ENCODE measurements at places on chromosomes 2 and 18.

GRCh38 chr2:171943869-171944268 lies 21.6 kb downstream of the HAT1 start:
- DNase-seq, result no peak

- no peak for DNase-seq
Measured at GRCh38 chr18:31744321-31745067, 16.2 kb downstream of the SLC25A52 start.

DNA sequence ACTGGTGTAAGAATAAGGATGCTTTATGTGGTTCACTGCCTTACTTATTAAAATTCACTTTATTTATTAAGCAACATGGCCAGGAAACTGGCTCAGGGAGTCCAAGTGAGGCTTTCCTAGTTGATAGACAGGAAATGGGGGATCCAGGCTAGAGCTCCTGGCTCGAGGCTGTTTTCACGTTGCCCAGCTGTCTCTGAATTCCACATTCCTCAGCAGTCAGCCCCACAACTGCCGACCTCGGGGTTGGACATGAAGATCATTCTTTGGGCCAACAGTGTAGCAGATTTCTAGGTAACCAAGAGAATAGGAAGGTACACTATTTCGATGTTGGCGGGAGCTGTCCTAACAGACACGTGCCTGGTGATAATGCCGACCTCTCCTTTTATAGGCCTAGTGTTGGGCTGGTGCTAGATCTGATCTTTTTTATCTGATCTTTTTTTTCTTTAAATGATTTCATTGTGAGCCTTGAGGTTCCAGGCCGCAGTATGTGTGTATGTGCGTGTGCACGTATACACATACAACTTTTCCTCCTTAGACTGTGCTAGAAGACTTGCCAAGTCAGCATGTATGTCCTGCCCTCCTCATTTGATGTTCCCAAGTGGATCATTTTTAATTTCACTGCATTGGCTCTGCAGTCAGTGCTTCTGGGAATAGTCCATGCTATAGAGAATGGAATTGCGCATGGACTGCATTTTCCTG lies 103.5 kb downstream of the CABLES1 start:
- DNase-seq, result no peak

GRCh38 chr2:177072090-177072489 lies 140.5 kb upstream of the HNRNPA3 start:
- DNase-seq, result no peak

DNA sequence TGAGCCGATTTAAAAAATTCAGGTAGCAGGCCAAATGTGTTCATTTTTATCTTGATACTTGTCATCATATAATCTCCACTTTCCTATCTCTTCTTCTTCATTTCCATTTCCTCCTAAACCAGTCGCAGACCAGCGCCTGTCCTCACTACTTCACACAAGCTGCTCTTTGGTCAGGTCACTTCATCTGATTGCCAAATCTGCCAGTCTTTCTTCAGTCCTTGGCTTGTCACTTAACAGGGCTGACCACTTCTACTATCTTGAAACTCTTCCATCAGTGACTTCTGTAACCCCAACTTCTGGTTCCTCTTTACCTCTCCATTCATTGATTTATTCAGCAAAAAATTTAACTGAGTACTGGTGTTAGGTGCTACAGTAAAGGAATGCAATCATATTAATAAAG lies 18.0 kb upstream of the SPRED2 start:
- DNase-seq, result no peak

DNA sequence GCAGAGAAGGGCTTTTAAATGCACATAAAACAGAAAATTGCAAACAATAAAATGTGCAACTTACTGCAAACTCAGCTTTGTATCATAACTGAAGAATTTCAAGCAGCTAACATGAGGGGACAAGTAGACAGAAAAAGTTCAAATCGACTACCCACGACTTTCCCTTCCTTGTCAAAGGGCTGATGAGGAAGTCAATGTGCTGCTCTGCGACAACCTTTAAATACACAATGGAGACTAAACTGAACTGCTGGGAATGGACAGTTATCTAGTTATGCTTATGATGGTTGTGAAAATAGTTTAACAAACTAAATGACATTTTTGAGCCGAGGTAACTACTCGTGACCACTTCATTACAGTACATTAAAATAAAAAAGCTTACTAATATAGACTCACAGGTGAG lies 84.1 kb downstream of the INO80D start:
- no peak for DNase-seq

GRCh38 chr2:233865838-233866237 lies 2.3 kb downstream of the MSL3B start:
- DNase-seq, result no peak

DNA sequence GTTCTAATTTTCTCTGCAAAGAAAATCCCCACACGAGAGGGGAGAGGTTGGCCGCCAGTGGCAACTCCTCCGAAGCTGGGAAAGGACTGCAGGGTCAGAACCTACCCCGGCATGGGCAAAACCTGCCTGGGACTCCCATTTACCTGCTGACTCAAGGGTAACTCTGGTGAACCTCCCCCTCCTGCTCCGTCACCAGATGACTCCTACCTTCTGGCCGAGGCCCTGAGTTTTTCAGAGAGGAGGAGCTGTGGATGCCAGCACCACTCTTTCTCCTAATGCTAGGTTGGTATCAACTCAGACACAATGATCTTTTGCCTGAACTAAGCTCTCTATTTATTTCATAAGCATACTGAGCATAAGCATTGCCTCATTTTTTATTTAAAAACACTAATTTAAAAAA lies 96.6 kb downstream of the ALPK2 start:
- DNase-seq, result no peak

DNA sequence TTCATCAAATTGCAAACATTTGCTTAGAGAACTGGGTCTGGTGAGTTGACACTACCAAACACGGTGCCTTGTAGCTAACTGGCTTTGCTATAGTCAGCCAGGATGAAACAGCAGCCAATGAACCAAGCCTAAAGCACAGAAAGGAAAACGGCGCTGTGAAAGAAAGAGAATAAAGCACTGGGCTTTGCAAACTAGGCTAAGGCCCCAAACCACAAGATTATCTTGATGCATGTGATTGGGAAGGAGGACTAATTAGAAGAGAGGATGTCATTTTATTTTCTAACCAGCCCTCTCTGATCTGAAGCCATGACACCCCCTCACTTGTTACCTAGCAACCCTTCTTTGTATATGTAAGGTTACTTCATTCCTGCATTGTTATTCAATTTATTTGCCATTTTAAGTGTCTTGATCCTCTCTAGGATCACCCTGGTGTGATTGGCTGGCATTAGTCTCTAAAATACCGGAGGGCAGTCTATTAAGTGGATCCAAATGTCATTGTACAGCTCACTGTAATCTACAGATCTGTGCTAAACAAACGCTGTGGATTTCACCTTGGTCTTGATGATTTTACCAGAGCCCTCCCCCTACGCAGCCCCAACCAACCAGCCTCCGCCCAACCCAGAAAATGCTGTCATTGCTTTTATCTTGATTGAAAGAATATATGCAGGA lies 395.4 kb upstream of the ACVR2A start:
- no peak for DNase-seq

DNA sequence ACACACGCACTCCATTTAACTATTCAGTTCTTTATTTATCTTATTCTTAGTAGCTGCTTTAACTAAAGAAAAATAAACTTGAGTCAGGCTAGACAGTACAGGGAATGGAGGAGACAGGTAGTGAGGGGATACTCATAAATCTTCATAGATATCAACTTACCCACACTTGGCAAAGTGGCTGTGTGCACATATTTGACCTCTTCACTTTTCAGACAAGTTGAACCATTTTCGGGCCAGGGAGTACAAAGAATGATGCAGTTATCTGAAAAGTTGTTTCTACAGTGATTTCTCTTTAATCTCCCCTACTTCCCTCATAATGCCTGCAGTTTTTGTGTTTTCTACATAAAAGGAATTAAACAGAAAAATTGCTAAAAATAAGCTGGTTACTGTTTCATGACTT lies 307.5 kb downstream of the GULP1 start:
- no peak for DNase-seq

DNA sequence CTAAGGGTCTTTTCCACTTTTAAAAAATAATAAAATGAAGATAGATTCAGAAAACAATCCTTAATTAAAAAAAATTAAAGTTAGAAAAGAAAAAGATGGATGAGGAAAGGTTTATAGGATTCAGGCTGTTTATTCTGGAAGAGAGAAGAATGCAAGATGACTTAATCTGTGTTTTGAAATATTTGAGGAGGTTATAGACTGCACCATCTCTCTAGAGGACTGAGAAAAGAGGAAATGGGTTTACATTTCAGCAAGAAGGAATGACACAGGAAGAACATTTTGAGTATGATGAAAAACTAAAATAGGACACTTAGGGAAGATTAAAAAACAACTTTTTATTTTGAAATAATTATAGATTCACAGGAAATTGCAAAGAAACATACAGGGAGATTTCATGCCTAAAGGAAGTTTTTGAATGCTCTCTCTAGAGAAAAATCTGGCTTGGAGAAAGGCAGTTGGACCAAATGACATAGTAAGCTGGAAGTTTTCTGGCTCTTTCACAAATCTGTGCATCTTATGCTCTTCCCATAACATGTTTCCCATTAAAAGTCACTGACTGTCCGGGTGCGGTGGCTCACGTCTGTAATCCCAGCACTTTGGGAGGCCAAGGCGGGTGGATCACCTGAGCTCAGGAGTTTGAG lies 75.0 kb downstream of the CERS6 start:
- no peak for DNase-seq

GRCh38 chr2:23269747-23270146 lies 115.2 kb upstream of the KLHL29 start:
- DNase-seq, result no peak

DNA sequence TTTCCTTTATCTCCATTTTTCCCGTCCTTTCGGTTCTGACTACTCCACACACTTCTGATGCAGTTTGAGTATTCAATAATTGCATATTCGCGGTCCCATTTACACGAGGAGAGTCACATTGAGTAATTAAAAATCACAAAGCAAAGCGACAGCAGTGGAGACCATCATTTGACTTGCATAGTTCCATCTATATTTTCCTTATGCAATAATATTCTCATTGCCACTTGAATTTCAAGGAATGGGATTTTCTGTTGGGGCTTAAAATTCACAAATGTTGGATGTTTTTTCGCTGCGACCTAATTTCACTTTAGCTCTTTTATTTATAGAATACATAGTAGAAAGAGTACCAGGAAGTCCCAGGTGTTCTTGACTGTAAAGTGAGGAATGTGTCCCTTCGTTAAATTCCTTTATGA lies 186.8 kb downstream of the ZEB2 start:
- no peak for DNase-seq

DNA sequence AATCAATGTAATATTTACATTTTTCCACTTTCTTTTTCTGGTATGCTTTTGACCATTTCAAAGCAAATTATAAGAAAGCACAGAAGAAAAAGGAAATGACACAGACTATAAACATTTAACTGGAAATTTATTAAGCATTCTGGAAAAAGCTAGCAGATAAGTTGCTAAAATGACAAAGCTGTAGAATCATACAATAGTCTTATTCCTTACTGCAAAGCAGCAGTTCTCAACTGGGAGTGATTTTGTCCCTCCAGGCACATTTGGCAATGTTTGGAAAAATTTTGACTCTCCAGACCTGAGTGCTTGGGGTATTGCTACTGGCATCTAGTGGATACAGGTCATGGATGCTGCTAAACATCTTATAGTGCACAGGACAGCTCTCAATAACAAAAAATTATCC lies 75.1 kb downstream of the MBD5 start:
- no peak for DNase-seq

GRCh38 chr2:189799030-189799331 lies 14.7 kb downstream of the PMS1 start:
- DNase-seq, result no peak

GRCh38 chr2:96256611-96257113 lies 9.1 kb downstream of the TMEM127 start:
- no peak for DNase-seq

GRCh38 chr2:232588680-232589585 lies 38.4 kb downstream of the EIF4E2 start:
- no peak for DNase-seq

GRCh38 chr2:127044165-127044718 lies 62.7 kb downstream of the BIN1 start:
- DNase-seq, result no peak

DNA sequence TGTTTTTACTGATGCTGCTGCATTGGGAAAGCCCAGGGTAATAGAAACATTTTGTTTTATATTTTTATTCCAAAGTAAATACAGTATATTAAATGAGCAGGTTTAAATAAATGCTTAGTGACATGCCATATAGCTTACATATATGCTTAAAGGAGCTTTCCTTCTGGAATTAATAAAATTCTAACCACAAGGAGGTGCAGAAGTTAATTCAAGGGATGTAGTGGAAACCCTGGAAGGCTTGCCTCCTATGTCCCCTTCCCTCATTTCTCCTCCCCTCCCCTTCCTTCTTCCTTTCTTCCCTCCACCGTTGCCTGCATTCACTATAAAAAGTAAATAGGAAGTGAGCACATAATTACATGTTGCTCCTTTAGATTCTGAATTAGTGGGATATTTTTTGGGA lies 96.3 kb downstream of the UBE2E3 start:
- no peak for DNase-seq

DNA sequence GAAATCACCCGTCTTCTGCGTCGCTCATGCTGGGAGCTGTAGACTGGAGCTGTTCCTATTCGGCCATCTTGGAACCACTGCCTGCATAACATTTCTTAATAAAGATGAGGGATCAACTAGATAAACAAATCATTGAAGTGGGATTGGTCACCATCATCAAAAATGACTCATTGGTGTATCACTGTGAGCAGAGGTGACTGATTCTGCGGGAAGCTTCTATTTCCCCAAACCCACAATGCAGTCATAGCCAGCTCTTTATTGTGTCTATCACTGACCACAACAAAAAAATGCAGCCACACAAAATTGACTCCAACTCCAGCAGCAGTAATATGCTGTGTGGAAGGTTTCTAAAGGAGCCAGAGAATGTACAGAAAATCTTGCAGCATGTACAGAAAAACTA lies 630.7 kb upstream of the HS6ST1 start:
- DNase-seq, result no peak

DNA sequence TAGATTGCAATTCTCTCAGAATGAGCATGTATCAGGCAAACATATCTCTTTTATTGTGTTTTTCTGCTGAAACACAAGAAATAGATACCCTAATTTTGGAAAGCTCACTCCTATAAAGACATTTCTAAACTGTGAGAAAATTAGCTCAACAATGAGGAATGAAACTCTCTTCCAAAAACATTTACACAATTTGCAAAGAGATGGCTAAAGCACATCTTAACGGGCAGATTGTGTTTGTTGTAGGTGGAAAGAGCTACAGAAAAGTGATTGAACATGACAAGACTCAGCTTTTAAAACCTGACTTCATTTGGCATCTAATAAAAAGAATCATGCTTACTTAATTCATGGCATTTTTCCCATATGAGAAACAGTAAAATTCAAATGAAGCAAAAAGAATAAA lies 175.0 kb upstream of the SLC39A10 start:
- no peak for DNase-seq

All from cortex of kidney (tissue), 1 donor.